ENCODE measurements at places on chromosomes 3 and 15. TPM values are rescaled to one million over a fixed set of nuclear protein-coding genes. Genes with fewer than 3 reads are reported as not detected.

GRCh38 chr3:156818890-156819289, 7.3 kb upstream of the LEKR1 start:
- DNase-seq, result no peak

GRCh38 chr3:139559541-139559940, 20.0 kb upstream of the RBP1 start:
- no peak for DNase-seq

DNA sequence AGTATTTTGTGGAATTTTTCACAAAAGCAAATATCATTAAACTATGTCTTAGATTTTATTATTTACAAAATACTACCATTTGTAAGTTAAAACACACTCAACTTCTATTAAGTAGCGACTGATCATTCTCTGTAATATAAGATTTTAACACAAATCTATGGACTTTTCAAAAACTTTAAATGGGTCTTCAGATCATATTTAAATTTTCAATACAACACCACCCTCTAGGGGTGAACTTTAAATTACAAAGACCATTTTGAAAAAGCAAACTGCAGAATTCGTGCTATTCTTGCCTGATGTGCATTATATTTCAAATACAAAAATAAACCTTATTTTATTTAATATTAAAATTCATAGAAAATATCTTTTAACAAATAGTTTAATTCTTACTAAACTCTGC, 8.2 kb upstream of the VGLL4 start:
- no peak for DNase-seq

DNA sequence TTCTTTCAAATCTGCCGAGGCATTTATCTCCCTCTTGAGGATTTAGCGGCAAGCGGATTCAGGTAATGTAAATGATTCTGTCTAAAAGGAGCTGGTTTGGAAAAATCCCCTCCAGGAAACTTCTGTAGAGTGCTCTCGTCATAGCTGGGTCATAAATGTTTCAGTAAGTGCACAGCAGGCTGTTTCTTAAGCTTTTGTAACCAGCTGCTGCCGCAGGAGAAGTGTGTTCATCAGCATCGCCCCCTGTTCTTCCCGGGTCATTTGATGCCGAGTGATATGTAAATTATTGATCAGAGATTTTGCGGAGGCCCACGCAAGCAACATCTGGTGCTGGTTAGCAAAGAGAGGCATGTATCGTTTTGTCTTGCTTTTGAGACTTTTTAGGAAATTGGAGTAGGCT, 53.1 kb downstream of the DNASE1L3 start:
- DNase-seq, result no peak

DNA sequence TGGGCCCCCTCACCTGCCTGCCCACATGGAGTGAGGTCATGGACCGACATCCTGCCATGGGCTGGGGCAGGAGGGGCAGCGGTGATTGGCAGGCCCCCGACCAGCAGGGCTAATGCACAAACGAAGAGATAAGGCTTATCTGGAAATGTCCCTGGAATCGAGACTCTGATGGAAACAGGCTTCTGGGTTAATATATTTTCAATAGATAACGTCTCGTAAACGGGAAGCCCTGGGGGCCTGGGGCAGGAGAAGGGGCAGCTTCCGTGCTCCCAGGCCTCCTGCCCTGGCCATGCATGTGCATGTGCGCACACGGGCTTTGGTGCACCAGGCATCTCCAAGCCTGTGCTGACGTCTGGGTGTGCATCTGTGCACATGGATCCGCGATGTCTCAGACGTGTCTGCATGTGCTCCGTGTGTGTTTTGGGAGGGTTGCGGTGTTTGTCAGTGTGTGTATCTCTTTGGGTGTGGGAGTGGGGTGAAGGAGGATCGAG, 55.1 kb downstream of the DNAJB8 start:
- no peak for DNase-seq

ITIH4 gene
- total RNA-seq, result not detected
